Muscle of leg (tissue), 16 donors: ENCODE measurements at places on chromosomes 12 and 14. TPM values are rescaled to one million over a fixed set of nuclear protein-coding genes. Genes with fewer than 3 reads are reported as not detected.
A peak's percentile ranks its signal among the peaks of the same experiment; 100 is the strongest.

Gene PPM1H
- polyA plus RNA-seq = 2.7 TPM

Gene NEUROD4
- polyA plus RNA-seq = not detected

Gene KRT6A
- polyA plus RNA-seq = not detected

Gene GUCY2C
- polyA plus RNA-seq = 0.22 TPM

DNA sequence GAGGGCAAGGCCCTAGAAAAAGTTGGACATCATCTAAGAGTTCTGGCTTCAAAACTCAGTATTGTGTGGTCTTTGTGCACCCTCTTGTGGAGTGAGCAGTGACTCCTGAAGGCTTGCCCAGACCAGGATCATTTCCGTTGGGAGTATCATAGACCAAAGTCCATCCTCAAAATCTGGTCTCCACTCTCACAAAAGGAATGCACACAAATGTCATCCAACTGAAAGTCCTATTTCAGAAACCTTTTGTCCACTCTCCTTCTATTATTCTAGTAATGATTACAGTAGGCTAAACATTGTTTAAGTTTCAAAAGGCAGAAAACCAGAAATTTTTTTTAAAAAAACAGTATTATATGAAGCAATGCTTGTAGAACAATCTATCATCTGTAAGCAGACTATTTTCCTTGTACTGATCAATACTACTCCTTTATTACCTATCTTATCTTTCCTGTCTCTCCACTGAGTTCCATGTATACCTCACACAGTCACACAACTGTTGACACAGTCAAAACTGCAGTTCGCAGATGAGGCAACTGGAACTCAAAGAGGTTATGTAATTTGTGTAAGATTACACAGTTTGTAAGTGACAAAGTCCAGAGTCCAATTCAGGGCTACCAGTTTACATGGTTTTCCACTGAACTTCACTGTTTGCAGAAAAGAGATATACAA is 41.4 kb downstream of the COX16 start:
- DNase-seq = peak; percentile 60

DNA sequence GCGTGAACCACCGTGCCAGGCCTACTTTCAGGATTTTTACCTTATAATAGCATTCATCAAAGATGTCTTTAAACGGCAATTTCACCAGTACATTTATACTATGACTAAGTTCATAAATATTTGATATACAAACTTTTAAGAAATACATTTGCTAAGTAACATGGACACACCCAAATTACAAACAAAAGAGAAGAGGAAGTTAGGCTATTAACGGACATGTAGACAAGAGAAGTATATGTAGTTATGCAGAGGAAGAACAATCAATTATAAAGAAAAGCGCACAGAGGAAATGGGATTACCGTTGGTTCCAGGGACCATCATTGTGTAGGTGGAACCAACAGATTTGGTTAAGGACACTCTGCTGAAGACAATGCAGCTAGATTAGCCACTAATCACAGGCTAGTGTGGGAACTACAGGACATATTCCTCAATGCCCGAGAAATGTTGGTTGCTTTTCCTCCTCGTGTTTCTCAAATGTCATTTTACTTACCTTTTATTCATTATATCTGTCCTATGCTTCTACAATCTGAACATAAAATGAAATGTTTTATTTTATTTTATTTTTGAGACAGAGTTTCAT is 24.0 kb upstream of the PKP2 start:
- no peak for DNase-seq

GRCh38 chr14:27098451-27098850 is 500.6 kb upstream of the NOVA1 start:
- DNase-seq = no peak

GRCh38 chr12:7959278-7959677 is 23.3 kb upstream of the SLC2A3 start:
- no peak for DNase-seq

GRCh38 chr14:96203635-96204034 is 1.0 kb upstream of the BDKRB2 start:
- no peak for DNase-seq

DNA sequence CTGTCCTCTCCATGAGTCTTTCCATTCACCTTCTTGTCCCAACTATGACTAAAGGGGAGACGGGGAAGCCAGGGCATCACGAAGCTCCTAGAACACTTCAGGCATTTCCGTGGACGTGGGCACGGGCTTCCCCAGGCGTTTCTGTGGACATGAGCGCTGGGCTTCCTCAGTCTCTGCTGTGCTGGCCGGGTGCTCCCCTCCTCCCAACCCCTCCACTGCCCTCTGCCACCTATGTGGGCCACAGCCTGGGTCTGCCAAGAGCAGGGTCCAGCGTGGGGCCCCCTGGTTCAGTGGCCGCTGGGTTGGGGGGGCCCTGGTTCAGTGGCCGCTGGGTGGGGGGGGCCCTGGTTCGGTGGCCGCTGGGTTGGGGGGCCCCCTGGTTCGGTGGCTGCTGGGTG is 14.8 kb downstream of the HIP1R start:
- DNase-seq = no peak

DNA sequence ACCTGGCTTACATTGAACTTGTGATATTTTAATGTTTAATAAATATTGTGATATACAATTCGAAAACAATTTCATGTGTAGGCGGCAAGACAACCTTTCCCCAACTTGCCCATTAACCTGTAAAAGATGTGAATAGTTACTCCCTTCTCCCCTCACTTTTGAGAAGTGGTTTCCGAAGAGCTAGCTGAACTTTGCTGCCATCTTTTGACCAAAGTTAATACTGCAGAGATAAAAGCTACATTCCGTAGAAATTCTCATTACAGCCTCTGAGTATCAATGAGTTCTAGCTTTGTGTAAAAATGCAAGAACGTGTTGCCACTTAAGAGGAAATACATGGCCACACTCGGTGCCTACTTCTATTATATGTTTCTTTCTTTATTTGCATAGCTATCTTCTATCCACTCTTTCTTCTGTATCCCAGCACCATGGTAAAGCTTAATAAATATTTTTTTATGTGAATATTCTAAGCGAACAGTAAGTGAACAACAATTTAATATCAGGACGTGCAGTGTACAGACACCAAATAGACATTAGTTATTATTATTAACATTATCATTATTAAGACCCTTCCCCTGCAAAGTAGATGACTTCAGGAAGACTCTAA is 105.1 kb upstream of the TMEM260 start:
- peak; percentile 57 for DNase-seq

GRCh38 chr12:10130042-10130441 is at the start of gene CLEC7A:
Gene CLEC7A, minus strand, starts transcription at chr12:10130199. Its CDS starts 117 bp downstream, at chr12:10130082.
- peak; percentile 65 for DNase-seq

DNA sequence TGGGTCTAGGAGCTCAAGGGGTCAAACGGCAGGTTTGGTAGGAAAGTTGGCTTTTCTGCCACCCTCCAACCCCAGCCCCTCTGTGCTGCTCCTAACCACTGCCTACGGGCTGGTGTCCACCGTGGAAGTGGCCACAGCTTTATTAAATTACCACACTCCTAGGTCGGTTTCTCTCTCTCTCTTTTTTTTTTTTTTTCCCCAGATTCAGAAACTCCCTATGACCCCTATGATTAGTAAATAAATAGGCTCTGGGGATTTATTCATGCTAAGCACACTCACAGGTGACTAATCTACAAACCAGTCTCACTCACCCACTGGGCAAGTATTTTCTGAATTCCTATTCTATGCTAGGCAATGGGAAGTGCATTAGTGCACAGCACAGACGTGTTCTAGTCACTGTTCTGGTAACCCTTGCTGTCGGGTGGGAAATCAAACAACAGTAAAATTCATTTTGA is 8.7 kb upstream of the DDX47 start:
- no peak for DNase-seq

- peak; percentile 90 for DNase-seq
Measured at GRCh38 chr12:92503971-92504593, 198.7 kb upstream of the PLEKHG7 start.

DNA sequence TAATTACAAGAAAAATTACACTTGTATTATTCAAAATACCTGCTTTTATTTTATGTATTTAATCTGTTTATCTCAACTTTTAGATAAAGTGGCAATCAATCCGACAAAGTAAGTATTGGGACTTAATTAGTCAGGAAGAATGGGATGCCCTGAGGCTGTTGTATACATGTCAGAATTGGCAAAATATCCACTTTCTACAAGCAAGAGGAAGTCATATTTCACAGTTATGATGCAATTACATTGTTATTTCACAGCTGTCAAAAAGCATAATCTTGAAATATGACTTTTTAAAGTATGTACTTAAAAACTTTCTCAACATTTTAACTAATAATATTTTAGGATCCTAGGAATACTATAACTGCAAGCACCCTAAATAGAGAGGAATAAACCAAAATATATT is 357.1 kb upstream of the MGAT4C start:
- DNase-seq = peak; percentile 11

GRCh38 chr12:116582610-116583009 is 23.4 kb downstream of the MAP1LC3B2 start:
- peak; percentile 60 for DNase-seq
